Fibroblast of pulmonary artery (primary cell): ENCODE measurements at places on chromosomes 6 and 20.

DNA sequence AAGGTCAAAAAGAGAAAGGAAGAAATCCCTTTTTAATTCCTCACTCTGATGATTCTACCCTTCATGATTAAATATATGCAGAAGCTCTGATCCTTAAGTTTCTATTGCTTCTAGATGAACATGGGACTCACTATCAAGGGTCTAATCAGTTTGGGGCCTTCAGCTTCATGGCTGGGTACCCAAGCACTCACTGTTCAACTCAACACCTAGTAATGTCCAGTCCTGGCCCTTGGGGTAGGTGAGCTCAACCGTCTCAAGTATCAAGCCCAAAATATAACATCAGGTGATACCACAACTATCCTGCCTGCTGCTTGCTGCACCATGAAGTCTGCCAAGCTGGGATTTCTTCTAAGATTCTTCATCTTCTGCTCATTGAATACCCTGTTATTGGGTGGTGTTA, at the start of gene SPINT4:
Gene SPINT4, plus strand, starts transcription at position 301 of the 400 bp plus-strand sequence. Its CDS starts 21 bp downstream, at position 322.
- DNase-seq: no peak

GRCh38 chr6:73309535-73309784, 44.6 kb downstream of the DPPA5 start:
- DNase-seq: no peak

- no peak for DNase-seq
Observed at GRCh38 chr6:157551041-157551832, 170.2 kb downstream of the ZDHHC14 start.

DNA sequence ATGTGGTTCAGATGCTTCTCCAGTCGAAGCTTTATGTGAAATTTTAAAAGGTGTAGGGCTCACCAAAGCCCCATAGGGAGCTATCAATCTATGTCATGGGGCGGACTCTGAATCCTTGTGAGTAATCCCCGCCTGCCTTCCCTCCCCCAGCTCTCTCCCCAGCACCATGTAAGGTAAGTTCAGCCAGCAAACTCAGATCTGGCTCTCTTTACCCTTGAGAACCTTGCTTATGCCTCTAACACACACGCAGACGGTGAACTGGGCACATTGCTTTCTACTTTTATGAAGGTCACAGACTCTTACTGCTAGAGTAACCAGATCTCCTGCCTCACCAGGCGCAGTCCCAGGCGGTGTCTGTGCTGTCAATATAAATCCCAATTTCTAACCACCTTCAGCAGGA, 82.6 kb upstream of the CNKSR3 start:
- no peak for DNase-seq

- DNase-seq: no peak
Observed at GRCh38 chr6:133265066-133265465, 23.9 kb downstream of the EYA4 start.

DNA sequence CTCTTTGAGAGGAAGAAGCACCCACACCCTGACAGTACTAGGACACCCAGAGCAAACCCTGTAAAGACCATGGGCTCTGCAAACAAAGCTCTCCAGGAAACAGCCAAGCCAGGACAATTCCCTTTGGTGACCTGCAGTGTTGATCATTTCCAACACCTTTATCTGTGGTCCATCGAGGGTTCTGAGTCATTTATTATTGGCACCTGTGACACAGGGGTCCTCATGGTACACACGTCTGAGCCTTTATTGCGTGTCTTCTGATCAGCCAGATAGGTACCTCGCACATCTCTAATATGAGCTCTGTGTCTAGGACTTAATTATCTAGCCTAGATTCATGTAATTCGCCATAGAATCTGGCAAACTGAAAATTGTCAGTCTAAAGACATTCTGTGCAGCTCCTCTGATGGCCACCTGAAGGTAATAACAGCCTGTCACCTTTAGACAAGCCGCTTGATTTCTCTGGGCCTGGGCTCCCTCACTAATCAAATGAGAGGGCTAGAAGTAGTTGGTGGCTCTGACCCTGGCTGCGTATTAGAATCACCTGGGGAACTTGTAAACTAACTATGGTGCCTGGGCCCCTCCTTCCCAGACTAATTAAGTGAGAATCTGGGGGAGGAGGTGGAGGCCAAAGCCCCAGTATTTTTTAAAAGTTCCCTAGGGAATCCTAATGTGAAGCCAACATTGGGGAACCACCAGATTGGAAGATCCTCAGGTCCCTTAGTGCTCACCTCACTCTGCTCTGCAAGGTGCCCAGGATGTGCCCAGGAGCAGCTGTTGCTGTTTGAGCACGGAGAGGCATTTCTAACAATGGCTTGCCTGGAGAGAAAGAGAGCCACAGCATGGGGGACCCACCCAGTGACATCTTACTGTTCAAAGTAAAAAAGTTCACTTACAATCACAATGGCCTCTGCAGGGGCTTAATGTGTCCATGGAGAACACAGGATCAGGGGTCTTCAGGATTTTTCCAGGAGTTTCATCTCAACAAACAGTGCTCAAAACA, 122.0 kb upstream of the ARID1B start:
- DNase-seq: no peak

GRCh38 chr6:109056661-109057060, 38.0 kb downstream of the SESN1 start:
- DNase-seq: no peak

- DNase-seq: no peak
Observed at GRCh38 chr20:33162313-33162712, 5.6 kb upstream of the BPIFA2 start.

DNA sequence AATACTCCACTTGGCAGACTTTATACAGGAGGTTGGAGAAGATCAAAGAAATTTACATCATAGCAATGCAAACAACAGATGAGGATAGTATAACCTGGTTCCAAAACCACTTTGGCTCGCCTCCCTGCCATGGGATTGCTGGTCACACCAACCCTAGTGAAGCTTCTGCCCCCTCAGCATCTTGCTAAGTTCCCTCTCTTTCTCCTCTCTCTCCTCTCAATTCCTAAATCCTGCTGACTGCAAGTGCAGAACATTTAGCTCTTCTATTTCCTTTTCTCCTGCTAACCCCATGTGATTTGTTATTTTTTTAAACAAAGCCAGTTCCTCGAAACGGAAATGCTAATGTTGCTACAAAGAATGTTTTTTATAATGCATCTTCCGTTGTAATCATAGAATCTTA, 50.3 kb upstream of the LY86 start:
- DNase-seq: no peak

GRCh38 chr6:14596410-14596809, 478.8 kb downstream of the CD83 start:
- DNase-seq: peak; percentile 72

GRCh38 chr6:152221806-152222628, 414.5 kb downstream of the ESR1 start:
- no peak for DNase-seq

DNA sequence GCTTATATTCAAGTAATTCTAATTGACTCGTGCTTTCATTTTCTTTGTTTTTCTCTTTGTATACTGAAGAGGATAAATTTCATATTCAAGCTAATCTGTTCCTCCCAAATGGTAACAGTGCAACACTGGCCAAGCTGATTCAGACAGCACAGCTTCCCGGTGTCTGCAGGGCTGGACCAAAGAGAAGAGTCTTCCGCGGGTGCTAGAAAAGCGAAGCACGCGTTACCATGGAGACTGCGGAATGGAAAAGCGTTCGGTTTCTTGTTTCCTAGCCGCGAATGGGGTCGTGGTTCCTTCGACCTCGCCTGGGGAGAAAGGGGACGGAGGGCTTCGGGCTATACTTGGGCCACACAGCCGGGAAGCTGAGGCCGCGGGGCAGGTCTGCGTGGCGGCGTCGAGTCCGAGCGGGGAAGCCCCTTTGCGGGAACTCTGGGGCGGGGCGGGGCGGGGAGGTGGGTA, 6.2 kb upstream of the ZNF311 start:
- peak; percentile 67 for DNase-seq

DNA sequence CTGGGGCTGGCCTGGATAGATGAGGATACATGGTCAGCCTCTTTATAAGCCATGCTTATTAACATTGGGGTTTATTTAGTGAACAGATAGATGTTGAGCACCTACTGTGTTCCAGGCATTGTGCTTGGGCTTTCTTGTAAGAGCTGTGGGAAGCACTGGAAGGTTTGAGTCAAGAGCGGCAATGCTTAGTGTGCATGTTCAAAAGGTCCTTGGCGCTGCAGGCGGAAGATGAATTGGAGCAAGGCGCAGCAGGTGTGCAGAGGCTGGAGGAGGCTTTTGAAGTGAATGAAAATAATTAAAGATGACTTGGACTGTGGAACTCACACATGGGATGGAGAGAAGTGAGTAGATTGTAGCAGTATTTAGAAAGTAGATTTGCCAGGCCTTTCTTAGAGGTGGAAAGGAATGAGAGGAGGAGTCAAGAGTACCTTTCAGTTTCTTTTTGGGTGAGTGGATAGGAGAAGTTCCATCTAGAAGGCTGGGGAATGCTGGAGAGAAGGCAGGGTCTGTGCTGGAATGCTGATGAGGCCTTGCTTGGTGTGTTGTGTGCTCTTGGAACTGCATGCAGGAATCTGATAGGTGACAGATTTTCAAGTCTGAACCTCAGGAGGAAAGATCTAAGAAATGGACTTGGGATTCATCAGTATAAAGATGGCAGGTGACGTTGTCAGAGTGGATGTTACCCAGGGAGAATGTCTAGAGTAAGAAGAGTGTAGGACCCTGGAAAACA, 26.4 kb downstream of the SNX9 start:
- no peak for DNase-seq

GRCh38 chr6:21375151-21376116, 218.1 kb upstream of the SOX4 start:
- DNase-seq: no peak

- peak; percentile 78 for DNase-seq
Observed at GRCh38 chr6:16505711-16506357, 255.4 kb downstream of the ATXN1 start.

- DNase-seq: no peak
Observed at GRCh38 chr6:127924031-127924430, 23.2 kb upstream of the THEMIS start.

DNA sequence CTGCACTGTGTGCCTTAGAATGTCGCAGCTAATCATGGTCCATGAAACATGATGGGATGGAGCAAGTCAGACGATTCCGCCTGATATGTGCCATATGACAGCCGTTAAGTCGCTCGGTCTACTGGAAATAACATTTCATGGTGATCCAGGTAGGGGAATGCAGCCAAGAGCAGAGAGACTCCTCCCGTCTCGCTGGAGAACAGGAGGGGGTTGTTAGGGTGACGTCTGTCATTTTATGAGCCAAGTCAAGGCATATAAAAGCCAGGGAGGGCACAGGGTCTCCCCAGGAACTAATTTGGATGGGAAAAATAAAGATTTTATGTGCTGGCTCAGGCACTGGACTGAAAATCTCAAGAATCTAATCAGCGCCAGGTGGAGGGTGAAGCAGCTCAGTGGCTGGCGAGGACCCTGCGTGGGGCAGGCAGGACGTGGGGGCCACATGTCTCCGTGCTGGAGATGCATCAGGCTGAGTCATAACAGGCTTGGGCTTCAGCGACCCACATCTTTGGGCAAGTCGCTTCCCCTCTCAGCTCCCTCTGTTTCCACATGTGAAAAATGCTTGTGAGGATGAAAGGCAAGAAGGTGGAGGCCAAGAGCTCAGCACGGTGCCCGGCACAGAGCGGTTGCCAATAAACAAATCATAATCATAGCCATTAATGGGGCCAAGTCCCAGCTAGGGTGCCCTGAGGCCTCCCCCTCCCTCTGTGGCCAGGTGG, 234.6 kb downstream of the ANKRD60 start:
- no peak for DNase-seq

- no peak for DNase-seq
Observed at GRCh38 chr20:17491041-17491440, 40.1 kb downstream of the BFSP1 start.

DNA sequence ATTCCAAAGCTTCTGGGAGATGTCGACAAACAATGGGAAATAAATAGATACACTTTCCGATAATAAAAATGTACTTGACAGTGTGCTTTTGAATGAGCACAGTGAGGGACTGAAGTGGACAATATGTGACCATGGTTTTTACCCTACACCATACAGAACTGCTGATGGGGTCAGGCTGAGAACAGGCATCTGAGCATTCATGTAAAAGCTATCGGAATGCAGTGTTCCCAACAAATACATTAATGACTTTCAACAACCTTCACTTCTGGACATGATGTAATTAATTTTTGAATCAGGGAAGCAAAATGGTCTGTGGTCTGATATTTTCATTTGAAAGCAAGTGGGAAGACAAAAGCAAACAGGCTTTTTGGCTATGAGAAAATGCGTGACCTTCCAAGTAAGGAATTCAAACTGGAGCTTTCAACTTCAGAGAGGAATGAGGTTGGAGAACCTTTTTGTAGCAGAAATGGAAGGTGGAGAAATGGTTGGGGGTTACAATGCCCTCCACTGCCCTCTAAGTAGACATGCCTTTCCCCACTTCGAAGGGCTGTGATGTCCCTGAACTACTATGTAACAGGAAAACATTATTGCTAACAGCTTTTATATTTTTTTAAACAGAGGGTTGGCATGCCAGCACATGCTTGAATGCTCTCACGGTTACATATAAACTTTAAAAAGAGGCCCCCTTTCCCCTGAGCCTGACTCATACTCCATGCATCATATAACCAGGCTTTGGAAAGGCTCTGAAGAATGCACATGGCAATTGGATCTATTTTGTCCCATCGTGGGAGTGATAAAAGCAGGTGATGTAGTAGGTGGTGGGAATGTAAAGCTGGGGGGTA, 203.5 kb upstream of the CITED2 start:
- DNase-seq: peak; percentile 82

- no peak for DNase-seq
Observed at GRCh38 chr6:38266921-38267354, 372.8 kb downstream of the BTBD9 start.

GRCh38 chr6:146546443-146547043, 2.9 kb downstream of the RAB32 start:
- peak; percentile 92 for DNase-seq

DNA sequence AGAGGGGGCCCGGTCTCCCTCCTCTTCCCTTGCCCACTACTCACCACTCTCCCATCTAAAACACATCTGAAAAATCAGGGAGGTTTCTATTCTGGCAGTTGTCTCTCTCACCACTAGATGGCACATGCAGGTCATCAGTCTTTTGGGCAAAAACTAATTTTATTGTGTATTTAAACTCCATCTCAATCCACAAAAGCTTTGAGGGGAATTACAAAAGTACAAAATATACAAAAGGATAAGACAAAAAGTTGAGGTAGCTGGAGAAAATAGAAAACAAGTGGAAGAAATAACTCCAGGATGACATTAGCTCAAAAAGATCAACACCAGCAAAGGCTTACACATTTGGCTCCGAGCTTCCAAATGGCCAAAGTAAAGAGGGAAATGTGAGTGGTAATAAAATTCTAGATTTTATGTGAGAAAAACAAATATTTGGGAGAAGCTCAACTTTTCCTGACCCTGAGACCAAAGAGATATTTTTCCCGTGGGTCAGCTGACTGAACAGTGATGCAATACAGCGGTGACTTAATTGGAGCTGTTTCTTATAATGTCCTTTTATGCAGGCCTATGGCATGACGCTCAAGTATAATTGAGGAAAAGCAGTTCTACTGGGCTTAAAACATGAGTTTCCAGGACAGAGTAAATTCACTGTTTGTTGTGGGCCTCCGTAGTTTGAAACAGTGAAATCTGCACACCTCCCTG, 79.8 kb upstream of the CHD6 start:
- peak; percentile 55 for DNase-seq
